ENCODE measurements at places on chromosomes 5 and 9.

DNA sequence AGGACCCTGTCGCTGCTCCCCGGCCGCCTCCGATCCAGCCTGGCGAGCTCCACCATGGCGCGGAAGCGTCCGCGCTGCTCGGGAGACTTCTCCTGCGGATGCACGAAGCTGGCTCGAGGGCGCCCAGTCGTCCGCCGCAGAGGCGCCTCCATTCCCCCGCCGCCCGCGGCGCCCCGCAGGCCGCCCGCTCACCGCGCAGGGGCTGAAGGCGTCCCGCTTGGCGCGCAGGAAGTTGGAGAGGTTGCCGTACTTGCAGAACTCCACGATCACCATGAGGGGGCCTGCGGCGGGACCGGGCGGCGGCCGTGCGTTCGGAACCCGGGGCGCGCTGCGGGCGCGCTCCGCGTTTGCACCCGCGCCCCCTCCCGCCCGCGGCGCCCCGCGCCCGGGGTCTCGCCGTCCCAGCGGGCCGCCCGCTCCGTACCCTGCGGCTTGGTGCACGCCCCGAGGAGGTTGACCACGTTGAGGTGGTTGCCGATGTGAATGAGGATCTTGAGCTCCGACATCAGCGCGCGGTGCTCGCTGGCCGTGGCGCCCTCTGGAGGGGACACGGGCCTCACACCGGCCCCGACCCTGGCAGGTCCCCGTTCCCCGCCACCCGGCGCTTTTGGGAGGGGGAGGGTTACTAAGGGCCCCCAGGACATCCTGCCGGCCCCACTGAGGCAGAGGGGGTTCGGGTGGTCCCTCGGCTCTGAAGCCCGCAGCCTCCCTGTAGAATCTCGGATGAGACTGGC, 27.7 kb upstream of the SCGB3A1 start:
- DNase-seq, result peak; percentile 64

- DNase-seq, result no peak
These were observed 108.5 kb downstream of the MEGF10 start for GRCh38 chr5:127399068-127399467.

GRCh38 chr9:2355697-2355983, 265.9 kb upstream of the VLDLR start:
- DNase-seq, result peak; percentile 28

DNA sequence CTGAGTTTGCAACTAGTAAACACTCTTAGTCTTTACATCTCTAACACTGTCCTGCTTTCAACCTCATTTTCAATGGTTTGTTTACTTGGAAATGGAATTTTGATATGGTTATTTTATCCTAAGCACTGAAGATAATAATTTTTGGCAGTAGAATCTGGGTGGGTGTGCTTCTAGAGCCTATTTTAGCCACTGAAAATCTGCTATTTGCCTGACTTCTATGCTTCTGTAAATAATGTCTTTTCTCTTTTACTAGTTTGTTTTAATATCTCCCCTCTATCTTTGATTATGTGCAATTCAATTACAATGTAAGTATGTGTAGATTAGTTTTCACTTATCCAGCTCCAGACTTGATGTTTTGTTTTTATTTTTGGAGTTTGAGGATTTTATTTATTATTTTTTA, 197.5 kb downstream of the TUSC1 start:
- DNase-seq, result no peak

GRCh38 chr5:17432569-17432968, 65.5 kb upstream of the TAF11L2 start:
- no peak for DNase-seq

DNA sequence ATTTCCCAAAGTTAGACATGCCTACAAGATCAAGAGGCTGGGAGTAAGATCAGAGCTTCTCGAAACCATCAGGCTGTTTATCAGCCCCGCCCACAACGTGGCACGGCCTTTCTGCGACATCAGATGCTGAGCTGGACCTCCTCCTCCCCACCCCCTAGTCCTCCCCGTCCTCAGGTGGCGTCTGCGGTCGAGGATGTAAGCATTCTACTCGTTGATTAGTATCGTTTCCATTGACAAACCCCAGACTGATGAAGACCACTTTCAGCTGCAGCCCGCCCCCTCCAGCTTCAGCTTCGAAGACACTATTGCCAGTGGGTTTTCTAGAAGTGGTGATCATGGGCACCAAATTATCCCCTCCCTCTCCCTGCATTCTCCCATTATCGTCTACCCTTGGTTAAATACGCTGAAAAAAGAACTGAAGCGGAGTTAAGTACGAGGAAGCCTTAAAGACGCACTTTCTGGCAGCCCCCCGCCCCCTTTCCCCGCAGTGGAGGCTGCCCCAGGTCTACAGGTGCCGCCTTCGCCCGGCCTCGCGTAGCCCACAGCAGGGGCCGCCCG, 1.1 kb downstream of the PPIC start:
- DNase-seq, result peak; percentile 34

- DNase-seq, result no peak
These were observed 265.8 kb downstream of the SLF1 start for GRCh38 chr5:94884311-94884710.
